ENCODE measurements at places on chromosomes 12 and 14.

- no peak for DNase-seq
These were observed 90.4 kb downstream of the BORCS5 start for GRCh38 chr12:12447236-12447635.

- DNase-seq = no peak
These were observed 4.2 kb downstream of the RDH5 start for GRCh38 chr12:55724226-55724939.

GRCh38 chr12:126708492-126708896 lies 1558.5 kb upstream of the TMEM132C start:
- peak; percentile 2 for DNase-seq

DNA sequence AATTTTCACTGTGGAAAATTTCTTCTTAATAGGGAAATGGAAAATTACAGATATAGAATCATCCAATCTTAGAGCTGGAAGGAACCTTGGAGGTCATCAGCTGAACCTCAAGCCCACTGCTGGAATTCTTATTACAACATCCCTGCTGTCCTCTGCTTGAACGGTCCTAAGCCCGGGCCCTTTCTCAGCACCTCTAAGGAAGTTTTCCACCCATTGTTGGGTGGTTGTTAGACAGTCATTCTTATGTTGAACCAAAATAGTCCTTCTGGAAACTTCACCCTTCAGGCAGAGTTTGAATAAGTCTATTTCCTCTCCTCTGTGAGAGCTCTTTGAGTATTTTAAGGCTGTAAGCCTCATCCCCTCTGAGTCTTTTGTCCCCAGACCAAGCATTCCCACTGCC lies 70.7 kb downstream of the ZFP36L1 start:
- no peak for DNase-seq

- DNase-seq = no peak
These were observed 322.2 kb downstream of the MDGA2 start for GRCh38 chr14:47353186-47353585.

- no peak for DNase-seq
These were observed 56.1 kb downstream of the DAAM1 start for GRCh38 chr14:59244581-59244980.

DNA sequence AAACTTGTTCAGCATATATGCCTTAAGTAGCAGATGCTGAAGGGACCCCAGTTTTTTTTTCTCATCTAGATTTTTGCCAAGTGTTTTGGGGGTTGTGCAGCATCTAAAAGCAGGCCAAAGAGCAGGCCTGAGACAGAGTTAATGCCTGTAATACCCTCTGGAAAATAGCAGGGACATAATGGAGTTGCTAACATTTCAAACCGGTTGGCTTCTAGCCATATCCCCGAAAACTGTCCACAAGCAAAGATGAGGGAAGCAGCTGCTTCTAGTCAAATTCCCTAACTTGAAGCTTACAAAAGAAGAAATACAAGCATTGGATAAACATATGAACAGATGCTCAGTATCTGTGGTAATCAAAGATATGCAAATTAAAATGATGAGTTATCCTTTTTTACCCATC lies 52.1 kb upstream of the AEBP2 start:
- DNase-seq = no peak

GRCh38 chr12:49588281-49588680 lies 17.2 kb downstream of the FAM186B start:
- no peak for DNase-seq

GRCh38 chr12:111260732-111261131 lies 108.2 kb downstream of the PHETA1 start:
- no peak for DNase-seq

GRCh38 chr14:52821805-52822250 lies 30.4 kb upstream of the GNPNAT1 start:
- no peak for DNase-seq

DNA sequence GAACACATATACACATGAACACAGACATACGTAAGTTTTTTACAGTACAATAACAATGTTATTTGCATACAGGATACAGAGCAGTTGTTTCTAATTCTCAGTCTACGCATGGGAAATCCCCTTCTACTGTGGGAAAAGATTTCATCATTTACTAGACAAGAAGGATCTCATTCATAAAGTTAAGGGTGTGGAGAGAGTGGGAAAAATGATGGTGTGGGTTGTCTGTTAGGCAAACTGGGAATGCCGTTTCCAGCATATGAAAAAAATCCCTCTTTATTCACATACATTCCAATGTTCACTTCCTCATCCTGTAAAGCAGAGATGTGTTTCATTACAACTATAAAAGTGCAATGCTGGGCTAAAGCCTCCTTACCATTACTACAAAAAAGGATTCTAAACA lies 120.9 kb downstream of the SINHCAF start:
- DNase-seq = peak; percentile 26

- DNase-seq = no peak
These were observed 38.0 kb downstream of the METAP2 start for GRCh38 chr12:95511977-95512376.

DNA sequence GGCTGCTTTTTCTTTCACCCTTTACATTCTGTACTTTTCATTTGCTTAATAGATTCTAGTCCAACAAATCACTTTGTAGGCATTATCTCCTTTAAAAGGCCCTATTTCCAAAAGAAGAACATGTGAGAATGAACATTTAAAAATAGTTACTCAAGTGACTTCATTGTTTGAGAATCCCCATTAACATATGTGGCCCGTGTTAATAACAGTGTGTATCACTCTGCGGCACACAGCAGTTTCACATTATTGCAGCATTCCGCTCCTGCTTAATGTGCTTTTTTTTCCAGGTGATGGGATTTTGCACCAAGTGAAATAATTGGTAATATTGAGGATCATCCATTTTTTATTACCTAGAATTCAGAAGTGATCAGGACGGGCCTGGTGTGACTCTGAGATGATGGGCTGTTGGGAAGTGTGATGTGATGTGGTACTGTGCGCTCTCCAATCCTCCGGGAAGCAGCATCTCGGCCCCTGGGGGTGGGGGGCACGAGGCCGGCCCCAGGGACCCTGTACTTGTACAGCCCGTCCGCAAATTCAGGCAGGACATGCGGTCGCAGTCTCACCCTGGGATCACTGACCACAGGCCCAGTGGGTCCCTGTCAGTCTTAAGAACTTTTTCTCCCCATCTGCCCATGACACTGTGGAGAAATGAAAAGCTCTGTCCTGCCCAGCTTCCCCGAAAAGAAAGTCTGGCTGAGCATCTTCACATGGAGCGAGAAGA lies 32.9 kb downstream of the SLC15A4 start:
- no peak for DNase-seq

DNA sequence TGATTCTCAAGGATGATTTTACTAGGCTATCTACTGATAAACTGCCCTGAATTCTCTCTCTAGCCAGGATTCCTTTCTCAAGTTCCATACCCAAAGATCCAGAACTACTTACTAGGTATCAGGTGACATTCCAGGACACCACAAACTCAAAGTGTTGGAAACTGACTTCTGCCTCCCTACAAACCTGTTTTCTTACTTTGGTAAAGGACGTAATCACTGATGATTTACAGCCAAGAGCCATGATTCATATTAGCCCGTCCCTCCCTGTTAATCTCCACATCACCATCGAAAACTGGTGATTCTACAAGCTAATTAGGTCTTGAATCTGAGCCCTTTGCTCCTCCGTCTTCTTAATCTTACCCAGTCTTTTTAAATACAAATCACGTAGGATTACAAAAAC lies 1.0 kb upstream of the ATG14 start:
- DNase-seq = no peak

DNA sequence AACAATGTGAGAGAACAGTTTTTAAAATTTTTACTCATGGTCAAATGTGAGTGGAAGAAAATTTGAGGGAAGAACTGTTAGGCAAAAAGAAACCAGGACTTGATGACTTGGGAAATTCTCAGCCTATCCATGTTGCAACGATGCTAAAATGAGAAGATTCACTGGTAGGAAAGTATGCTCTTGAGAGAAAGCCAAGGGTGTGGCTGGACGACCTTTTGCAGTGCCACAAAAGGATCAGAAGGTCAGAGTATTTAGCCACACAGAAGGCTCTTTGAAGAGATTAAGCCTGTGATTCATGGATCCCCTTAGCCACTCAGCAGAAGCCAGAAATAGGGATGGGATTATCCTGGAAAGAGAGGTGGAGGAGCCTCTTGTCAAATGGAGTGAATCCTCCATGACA lies 336.8 kb downstream of the LRIG3 start:
- no peak for DNase-seq

- DNase-seq = no peak
These were observed 105.0 kb downstream of the SLC35F4 start for GRCh38 chr14:57760896-57761295.

DNA sequence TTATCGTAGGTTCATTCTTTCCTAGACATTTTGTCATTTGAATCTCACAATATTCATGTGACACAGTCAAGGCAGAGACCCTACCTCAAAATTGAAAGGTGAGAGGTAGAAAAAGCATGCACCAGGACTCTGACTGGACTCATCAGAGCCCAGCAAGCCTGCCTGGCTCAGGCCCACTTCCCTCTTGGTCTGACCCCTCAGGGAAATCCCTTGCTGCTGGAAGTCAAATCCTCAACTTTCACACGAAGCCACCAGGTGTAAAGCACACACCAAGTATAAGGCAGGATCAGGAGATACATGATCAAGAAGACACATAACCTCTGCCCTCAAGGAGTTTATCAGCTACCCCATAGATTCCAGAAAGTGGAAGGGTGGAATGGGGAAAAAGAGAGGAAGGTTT lies 18.8 kb downstream of the NIN start:
- DNase-seq = no peak

GRCh38 chr14:85057221-85057620 lies 472.7 kb upstream of the FLRT2 start:
- no peak for DNase-seq

DNA sequence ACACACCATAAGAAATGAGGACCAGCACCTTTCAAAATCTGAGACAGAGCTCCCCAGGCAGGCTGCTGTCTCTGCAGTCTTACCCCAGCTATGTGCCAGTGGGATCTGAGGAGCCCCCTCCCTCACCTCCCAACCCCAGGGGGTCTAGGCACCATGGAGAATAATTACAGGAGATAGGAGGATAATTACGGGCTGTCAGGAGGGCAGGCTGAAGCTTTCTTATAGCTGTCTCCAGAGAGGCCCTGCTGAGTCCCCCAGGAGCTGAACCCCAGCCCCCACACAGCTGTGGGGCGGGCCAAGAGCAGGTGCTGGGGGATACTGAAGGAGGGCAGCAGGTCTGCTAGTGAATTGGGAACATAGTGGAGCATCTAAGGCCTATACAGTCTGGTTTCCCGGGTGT lies 6.8 kb downstream of the CPNE6 start:
- DNase-seq = no peak

GRCh38 chr12:53004178-53004577 lies 2.1 kb upstream of the EIF4B start:
- DNase-seq = no peak

DNA sequence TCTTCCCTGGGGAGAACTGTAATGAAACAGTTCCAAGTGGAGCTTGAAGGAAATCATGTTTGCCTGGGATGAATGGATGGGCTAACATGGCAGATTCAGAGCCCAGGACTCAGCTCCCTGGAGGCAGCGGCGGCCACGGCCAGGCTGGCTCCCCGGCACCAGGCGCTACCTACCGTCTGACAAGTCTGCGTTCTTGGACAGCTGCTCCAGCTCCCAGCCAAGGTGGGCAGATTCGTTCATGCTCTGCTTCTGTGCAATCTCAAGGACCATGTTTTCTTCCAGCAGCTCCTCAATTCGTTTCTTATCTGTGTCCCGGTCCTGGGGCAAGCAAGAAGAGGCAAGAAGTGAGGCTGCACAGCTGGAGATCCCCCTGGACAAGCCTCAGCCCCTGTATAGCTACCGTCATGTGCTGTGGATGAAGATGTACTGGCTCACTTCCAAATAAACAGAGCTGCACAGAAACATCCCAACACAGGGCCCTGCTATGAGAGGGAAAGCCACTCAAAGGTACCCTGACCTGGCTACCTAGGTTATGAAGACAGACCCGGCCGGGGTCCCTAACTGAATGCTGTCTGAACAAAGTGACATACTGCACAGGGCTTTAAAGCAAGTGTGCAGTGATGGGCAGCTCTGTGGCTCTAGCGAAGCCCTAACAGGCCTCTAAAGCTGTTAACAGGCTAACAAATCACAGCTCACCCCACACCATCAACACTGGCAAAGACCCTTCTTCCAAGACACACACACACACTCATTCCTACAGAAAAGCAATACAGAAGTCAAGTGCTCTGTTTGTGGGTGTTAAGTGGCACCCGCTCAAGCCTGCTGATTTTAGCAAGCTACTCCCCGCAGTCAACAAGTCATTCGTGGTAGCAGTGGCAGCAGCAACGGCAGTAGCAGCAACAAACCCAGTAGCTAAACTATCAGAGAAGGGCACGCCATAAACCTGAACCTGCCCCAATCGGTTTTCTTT lies 80.4 kb upstream of the GPR68 start:
- no peak for DNase-seq

DNA sequence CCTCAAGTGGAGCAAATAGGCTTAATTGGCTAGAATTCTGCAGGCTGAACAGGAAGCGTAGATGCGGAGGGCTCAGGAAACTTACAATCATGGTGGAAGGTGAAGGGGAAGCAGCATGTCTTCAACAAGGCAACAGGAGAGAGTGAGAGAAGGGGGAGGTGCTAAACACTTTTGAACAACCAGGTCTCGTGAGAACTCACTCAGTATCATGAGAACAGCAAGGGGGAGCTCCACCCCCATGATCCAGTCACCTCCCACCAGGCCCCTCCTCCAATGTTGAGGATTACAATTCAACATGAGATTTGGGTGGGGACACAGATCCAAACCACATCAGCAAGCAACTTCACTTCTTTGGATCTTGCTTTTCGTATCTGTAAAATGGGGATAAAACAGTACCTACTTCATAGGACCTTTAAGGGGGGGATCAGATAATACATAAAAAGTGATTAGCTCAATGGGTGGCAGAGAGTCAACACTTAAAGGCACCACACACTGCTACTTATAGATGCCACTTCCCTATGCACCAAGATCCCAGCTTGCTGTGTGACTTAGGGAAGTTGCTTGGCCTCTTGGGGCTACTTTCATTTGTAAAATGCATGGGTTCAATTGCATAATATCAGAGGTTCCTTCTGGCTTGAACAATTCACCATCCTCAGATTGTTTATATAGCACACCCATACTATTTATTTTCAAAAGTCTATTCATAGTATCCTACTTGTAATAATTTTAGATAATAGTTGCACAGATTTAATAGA lies 184.8 kb upstream of the RPH3A start:
- no peak for DNase-seq

- peak; percentile 75 for DNase-seq
These were observed 6.1 kb downstream of the SOS2 start for GRCh38 chr14:50225067-50225973.

GRCh38 chr12:65171073-65171472 lies 1.7 kb downstream of the LEMD3 start:
- DNase-seq = no peak

Data from non-pigmented ciliary epithelial cell (primary cell).